Activated CD8-positive, alpha-beta memory T cell treated with anti-CD3 and anti-CD28 coated beads for 1 hour (primary cell): ENCODE measurements at places on chromosomes 3 and 15.

GRCh38 chr3:89859757-89860156 is 752.3 kb downstream of the EPHA3 start:
- DNase-seq: no peak

DNA sequence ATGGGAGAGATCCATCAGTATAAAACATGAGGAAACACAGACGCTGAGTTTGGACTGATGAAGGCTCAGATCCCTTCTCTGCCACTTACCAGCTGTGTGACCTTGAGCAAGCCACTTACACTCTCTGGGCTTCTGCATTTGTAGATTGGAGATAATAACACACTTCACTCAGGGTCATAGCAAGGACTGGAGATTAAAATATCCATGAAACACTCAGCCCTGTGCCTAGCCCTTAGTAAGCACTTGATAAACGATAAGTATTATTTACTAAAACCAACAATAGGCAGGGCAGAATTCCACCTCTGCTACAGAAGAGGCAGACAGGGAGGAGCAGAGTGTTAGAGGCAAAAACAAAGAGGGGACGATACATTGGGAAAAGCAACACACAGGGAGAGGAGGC is 420.5 kb upstream of the WNT5A start:
- no peak for DNase-seq

- DNase-seq: no peak
Measured at GRCh38 chr3:143613226-143613625, 235.0 kb downstream of the SLC9A9 start.

DNA sequence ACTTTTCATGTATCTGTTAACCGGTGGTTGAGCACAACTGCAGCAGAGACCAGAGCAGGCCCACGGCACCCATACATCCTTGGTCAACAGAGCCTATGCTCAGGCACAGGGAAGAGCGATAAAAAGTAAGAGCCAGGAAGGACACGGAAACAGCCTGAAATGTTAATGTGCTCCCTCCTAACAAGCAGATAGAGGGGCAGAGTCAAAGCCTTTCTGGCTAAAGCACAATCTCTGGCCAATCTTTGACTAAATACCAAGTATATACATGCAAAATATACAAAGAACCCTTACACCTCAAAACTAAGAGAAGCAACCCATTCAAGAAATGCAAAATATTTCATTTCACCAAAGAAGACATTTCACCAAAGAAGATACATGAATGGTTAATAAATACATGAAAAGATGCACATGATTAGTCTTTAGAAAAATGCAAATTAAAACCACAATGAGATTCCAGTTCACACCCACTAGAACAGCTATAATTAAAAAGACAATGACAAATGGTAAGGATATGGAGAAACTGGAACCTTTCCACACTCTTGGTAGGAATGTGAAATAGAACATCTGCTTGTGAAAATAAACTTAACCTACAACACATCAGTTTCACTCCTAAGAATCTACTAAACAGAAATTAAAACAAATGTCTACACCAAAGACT is 88.0 kb downstream of the OSBPL10 start:
- DNase-seq: no peak

- no peak for DNase-seq
Measured at GRCh38 chr3:19596408-19596807, 337.6 kb downstream of the EFHB start.

DNA sequence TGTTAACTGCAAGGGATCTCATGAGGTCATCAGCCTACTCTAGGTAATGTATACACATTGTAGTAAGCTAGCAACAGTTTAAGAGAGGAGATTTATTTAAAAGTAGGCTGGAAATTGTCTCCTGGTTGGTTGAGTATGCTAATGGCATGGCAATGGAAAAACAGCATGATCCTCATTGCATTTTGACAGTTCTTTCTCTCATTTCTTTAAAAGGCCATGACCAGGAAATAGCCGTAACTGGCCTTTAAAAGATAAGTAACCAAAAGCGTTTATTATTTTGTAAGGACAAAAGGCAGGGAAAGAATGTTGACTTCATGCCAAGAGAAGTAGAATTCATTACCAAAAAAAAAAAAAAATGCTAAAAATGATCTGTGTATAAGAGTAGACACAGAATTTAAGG is 310.3 kb downstream of the FGF12 start:
- no peak for DNase-seq

DNA sequence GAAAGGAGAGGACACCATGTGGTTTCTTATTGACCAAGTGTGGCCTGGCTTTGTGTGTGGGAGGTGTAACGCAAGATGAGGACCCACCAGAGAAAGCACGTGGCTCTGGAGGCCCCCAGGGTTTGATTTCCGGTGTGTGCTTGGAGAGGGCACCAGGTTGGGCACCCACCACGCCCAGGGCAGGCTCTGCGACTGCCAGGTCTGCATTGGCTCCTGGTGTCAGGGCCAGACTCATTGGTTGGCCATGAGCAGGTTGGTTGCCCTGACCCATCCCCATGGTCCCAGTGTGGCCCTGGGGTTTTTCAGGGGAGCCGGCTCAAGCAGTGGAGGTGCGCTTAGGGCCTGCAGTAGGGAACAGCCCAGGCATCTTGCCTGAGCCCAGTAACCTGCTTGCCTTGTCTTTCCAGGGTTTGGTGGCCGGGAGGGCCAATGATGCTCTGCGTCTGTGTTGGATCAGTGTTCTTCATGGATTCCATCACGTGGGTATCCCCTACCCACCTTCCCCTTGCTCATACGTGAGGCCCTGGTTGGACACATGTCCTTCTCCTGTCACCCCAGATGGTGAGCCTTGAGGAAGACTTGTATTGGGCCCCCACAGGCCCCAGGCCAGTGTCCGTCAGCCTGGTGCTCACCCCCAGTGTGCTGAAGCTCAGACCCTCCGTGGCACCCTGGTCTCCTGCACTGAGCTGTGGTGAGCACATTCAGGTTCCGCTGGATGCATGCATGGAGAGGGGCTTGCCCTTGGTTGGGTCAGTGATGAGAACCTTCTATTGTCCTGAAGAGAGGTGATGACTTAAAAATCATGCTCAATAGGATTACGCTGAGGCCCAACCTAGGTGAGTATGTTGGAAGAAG is 193.9 kb downstream of the UBE3A start:
- DNase-seq: no peak

DNA sequence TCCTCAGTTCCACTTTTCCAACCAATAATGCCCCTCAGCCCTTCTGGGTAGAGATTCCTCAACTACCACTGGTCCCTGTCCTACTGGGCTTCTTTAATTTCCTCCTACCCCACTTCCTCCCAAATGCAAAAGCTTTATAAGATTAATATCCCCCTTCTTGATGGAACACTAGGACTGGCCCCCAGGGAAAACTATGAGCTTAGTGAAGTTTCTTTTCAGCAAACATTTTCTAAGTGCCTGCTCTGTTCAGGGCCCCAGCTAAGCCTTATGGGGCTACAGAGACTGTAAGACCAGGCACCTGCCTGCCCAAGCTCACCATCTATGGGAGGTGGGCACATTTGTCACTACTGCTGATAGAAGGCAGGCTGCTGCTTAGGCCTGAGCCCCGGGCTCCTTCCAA is 79.4 kb downstream of the RPLP1 start:
- no peak for DNase-seq

DNA sequence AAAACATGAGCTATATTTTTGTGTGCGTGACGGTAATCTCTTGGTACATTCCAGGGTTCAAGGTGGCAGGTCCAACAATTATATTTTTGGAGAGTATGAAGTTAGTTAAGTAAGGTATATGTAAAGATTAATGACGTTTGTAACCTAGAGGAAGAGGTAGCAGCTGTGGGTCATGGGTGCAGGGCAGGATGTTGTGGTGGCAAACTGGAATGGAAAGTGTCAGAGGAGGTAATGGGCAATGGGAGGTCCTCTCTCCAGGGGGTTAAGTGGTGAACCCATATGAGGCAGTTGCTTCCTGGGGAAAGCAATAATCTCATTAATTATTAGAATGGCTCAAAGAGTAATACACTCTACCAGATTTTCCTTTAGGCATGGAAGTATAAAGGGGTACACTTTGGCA is 1.0 kb upstream of the CD200R1L start:
- DNase-seq: no peak

GRCh38 chr15:58062983-58063382 is 2.5 kb downstream of the ALDH1A2 start:
- DNase-seq: no peak

DNA sequence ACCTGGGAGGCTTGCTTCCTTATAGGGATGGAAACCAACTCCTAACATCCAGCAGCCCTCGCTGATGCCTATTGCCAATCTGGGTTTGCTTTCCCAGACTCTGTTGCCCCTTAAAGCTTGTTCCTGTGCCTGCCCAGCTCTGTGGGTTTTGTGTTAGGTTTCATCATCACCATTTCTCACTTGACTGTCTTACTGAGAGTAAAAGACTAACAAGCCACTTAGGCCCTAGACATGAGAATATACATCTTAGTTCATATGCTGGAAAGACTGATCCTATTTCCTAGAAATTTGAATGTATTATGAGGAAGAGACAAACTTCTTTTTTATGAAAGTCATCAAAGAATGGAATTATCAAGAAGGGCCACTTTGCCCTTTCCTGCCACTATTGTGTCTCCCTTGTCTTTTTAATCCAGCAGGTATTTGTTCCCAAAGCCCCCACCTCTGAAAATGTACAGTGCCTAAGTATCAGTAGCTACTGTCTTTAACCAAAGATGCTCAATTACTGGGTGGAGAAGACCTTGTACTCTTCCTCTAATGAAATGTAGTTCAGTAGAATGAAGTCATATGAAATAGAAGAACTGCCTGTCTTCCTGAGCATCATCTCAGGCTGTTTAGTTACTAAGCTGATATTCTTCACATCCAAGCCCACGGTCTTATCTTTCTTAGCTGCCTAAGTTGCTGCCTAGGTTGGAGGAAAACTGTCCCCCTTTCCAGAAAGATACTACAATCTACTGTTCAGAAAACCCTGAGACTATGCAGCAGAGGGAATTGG is 59.8 kb upstream of the ZPLD1 start:
- no peak for DNase-seq

- no peak for DNase-seq
Measured at GRCh38 chr3:153052096-153052460, 109.9 kb upstream of the RAP2B start.

DNA sequence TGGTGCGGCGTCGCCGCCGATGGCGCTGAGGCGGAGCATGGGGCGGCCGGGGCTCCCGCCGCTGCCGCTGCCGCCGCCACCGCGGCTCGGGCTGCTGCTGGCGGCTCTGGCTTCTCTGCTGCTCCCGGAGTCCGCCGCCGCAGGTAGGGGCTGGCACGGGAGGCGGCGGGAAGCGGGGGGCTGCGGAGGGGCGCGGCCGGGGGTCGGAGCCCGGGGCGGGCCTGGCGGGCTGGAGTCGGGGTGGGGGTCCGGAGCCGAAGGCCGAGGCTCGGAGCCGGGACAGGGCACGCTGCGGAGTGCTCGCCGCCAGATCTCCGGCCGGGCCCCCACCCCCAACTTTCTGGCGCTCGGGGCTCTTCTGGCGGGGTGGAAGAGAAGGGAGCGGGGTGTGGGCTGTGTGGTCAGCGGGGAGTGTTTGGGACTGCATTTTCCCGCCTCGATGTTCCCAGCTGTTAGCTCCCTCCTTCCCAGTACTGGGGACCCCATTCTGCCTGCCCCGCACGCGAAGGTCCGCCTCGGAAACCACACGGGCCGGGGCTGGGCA is 299 bp downstream of the TYRO3 start:
- no peak for DNase-seq

DNA sequence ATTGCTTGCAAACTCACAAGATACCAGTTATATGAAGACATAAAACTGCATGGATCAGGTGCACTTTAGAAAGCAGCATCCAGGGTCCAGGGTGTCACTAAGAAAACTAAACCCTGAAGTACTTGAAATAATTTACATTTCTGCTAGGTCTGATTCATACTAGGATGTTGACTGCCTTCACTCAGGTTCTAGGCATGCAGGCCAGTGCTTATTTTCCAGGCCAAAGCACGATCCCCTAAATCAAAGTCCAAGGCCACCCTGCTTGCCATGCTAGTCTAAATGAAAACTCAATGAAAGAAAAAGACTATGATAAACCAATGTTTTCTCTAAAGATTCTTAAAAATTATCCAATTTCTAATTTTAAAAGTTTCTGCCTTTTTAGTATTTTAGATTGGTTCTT is 49.4 kb downstream of the GREM1 start:
- DNase-seq: no peak

DNA sequence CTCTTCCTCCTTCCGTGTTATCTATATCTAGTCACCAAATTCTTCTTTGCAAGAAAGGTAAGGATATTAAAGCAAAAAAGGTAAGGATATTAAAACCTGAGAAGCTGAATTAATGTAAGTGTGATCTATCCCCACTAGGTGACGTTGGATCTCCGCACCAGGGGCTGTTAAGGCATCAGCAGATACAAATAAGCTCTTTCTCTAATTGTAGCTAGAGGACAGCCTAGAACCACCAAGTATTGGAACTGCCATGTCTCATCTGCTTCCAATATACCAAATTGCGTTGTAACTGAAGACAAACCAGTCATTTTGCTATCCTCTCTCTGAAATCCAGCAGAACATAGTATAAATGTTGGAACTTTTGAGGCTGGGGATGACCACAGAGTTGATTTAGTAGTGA is 471.2 kb upstream of the TGFBR2 start:
- no peak for DNase-seq

DNA sequence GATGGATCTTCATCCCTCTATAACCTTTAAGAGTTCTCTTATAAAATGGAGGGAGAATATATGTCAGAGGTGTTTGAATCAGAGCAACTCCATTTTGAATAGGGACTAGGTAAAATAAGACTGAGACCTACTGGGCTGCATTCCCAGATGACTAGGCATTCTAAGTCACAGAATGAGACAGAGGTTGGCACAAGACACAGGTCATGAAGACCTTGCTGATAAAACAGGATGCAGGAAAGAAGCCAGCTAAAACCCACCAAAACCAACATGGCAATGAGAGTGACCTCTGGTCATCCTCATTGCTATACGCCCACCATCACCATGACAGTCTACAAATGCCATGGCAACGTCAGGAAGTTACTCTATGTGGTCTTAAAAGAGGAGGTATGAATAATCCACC is 211.0 kb downstream of the GBE1 start:
- no peak for DNase-seq

- no peak for DNase-seq
Measured at GRCh38 chr15:37134244-37134643, 33.9 kb upstream of the MEIS2 start.

- no peak for DNase-seq
Measured at GRCh38 chr3:17119201-17120072, 234.7 kb downstream of the PLCL2 start.

GRCh38 chr3:30199855-30200254 is 406.5 kb upstream of the TGFBR2 start:
- DNase-seq: no peak
